Mucosa of descending colon (tissue), 3 donors: ENCODE measurements at places on chromosomes 5 and 9. TPM values are rescaled to one million over a fixed set of nuclear protein-coding genes. Genes with fewer than 3 reads are reported as not detected.

The NIPAL4 gene
- 0.70 TPM for total RNA-seq

The LCN6 gene
- total RNA-seq = 1.0 TPM

GRCh38 chr5:177434437-177434836 lies 8.0 kb downstream of the GRK6 start:
- no peak for DNase-seq

- DNase-seq = no peak
These were observed 15.9 kb upstream of the TNFAIP8 start for GRCh38 chr5:119339965-119340364.
